ENCODE measurements at places on chromosomes 1 and 21.

GRCh38 chr1:180392020-180392419 lies 110.4 kb downstream of the ACBD6 start:
- no peak for DNase-seq

DNA sequence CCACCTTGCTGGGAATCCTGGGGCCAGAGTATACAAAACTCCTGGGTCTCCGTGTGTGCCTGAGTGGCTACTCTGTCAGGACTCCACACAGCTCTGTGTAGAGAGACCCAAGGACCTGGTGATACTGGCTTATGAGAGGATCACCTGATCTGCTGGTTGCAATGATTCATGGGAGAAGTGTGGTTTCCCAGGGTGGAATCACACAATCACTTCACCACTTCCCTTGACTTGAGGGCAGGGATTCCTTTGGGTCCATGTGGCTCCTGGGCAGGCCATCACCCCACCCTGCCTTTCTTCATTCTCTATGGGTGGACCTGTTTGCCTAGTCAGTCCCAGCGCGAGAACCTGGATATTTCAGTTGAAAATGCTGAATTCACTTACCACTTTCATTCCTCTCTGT lies 13.3 kb downstream of the PRSS38 start:
- DNase-seq: no peak

GRCh38 chr1:203369666-203370065 lies 18.7 kb upstream of the FMOD start:
- no peak for DNase-seq

- DNase-seq: no peak
Observed at GRCh38 chr1:211967704-211968103, 67.7 kb downstream of the INTS7 start.

GRCh38 chr1:35530946-35531345 lies 26.3 kb downstream of the KIAA0319L start:
- DNase-seq: no peak

- no peak for DNase-seq
Observed at GRCh38 chr21:30189773-30190172, 23.2 kb upstream of the CLDN17 start.

DNA sequence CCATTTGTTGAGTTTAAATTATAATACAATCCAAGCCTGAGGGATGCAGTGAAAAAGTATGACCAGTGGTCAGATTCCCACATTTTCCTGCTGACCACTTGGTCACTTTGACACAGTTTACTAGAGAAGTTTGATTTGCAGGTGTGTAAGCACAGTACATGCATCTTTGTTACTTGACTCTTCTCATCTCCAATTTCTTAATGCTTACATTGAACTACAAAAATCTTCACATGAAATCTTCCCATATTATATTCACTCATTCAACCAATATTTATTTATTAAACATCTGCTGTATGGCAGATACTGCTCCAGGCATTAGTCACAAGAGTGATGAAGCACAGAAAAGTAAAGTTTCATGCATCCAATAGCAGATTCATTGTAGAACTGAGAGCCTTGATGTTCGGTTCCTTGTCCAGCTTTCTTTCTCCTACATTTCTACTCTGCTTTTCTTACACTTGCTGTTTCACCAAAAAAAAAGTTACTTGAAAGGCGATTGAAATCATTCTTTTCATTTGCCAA lies 211.7 kb downstream of the NFIA start:
- no peak for DNase-seq

DNA sequence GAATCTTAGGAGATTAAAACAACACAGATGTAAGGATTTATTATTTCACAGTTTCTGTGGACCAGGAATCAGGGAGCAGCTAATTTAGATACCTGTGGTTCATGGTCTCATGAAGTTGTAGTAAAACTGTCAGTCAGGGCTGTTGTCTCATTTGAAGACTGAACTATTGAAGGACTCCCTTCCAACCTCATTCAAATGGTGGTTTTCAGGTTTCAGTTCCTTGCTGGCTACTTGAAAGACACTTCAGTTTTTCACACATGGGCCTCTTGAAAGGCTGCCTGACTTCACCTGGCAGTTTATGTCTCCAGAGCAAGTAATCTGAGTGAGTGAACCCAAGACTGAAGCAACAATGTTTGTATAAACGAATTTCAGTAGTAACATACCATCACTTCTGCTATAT lies 915.9 kb downstream of the PLA2G4A start:
- DNase-seq: no peak

- no peak for DNase-seq
Observed at GRCh38 chr1:215113776-215114153, 31.2 kb downstream of the KCNK2 start.

GRCh38 chr1:99266726-99267125 lies 2.4 kb downstream of the PLPPR4 start:
- DNase-seq: no peak

DNA sequence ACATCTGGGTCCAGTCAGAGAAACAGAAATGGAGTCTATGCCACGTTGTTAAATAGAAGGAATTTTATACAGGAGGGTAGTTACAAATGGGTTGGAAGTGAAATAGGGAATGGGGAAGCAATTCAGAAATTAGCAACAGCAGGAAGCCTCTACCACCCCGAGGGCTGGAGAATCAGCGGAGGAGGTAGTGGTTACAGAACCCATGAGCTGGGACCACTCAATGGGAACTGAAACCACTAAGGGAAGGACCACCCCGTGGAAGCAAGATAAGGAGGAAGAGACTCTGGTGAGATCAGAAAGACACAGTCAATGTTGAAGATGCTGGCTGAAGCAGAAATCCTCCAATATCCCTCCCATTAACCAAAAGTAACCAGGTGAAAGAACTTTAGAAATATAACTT lies 15.5 kb upstream of the MAST2 start:
- DNase-seq: no peak

DNA sequence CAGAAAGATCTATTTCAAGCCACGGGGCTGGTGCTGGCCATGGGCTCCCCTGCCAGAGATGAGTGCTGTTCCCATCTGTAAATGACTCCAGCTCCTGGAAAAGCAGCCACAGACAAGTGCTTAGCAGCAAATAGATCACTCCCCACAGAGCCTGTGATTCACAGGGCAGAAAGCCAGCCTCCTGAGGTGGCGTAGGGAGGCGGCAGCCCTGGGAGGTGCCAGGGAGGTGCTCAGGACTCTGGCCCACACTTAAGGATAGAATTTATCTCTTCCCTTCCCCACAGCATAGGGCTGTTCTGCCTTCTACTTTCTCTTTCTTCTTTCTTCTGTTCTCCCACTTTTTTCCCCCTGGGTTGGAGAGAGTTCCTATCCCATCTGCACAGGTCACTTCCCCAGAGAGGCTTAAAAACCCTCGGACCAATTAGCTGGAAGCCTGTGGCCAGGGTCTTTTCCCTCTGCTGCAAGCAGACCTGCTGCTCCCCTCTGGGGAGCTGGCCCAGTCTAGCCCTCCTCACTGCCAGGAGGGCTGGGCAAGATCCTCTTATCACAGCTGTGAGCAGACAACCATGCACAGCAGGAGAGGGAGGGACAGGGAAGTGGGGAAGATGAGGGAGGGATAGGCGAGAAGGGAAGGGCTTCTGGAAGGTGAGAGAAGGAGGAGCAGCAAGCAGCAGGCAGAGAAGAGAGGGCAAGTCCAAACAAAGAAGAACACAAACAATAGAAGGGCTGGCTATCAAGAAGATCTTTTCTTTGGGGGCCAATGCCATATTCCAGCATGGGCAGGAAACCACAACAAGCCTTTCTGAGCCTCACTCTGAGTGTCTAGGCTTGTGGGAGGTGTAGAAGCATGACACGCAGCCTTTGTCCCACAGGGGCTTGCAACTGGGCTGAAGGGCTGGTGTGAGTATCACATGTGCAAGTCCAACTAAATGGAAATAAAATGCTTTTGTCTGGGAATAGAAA lies 41.0 kb downstream of the KCND3 start:
- DNase-seq: no peak

GRCh38 chr21:45277101-45278045 lies 10.3 kb downstream of the POFUT2 start:
- no peak for DNase-seq

GRCh38 chr1:153990468-153991150 lies at the start of gene RPS27:
RPS27 (plus strand) TSS chr1:153990762; CDS start chr1:153990797, 35 bp downstream.
- peak; percentile 80 for DNase-seq

- peak; percentile 50 for DNase-seq
Observed at GRCh38 chr1:2468041-2468472, 8.0 kb upstream of the PLCH2 start.

- no peak for DNase-seq
Observed at GRCh38 chr1:63230722-63231121, 91.6 kb upstream of the FOXD3 start.

- DNase-seq: peak; percentile 30
Observed at GRCh38 chr1:166489670-166490436, 323.1 kb upstream of the FAM78B start.

- DNase-seq: no peak
Observed at GRCh38 chr1:71015745-71016144, 31.9 kb downstream of the PTGER3 start.

DNA sequence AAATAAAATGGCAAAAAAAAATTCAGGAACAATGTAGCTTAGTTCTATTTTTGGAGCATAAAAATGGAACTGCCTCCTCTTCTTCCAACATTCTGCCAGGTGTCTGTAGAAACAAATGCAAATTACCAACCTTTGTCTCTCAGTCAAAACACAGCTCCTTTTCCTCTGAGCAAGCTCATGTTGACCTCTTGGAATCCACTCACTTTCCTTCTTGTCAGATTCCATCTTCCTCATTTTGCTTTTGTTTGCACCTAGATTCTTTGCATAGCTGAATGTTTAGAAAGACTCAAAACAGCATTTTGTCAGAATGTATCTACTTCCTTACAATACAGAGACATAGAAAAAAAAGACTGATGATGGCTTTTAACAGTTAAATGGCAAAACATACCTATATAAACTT lies 178.2 kb downstream of the ADGRL2 start:
- DNase-seq: no peak

Data from activated CD4-positive, alpha-beta T cell treated with anti-CD3 and anti-CD28 coated beads, Interleukin-2, amount 50 U/mL, for 1 hour (primary cell).